T-helper 2 cell (primary cell): ENCODE measurements at places on chromosomes 7 and 10.
A peak's percentile ranks its signal among the peaks of the same experiment; 100 is the strongest.

DNA sequence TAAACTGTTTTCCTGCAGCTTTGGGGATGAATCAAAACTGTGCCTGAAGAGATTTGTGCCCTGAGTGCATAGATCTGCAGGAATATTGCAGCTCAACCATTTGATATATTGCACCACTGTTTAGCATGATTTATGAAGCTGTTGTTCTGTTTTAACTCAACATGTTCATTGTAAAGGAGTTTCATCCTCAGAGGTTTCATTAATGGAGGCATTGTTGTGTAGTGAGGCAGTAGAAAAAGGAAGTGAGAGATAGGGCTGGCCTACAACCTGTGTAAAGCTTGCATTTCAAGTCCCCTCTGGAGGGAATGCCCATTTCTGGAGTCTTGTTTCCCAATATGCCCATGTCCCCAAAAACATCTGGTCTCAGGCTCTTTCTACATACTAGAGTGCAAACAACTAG lies 67.5 kb downstream of the DNAJC12 start:
- DNase-seq, result no peak

- no peak for DNase-seq
Observed at GRCh38 chr10:101839002-101839401, 4.6 kb downstream of the KCNIP2 start.

GRCh38 chr7:30168835-30169573 lies 34.2 kb downstream of the MTURN start:
- no peak for DNase-seq

DNA sequence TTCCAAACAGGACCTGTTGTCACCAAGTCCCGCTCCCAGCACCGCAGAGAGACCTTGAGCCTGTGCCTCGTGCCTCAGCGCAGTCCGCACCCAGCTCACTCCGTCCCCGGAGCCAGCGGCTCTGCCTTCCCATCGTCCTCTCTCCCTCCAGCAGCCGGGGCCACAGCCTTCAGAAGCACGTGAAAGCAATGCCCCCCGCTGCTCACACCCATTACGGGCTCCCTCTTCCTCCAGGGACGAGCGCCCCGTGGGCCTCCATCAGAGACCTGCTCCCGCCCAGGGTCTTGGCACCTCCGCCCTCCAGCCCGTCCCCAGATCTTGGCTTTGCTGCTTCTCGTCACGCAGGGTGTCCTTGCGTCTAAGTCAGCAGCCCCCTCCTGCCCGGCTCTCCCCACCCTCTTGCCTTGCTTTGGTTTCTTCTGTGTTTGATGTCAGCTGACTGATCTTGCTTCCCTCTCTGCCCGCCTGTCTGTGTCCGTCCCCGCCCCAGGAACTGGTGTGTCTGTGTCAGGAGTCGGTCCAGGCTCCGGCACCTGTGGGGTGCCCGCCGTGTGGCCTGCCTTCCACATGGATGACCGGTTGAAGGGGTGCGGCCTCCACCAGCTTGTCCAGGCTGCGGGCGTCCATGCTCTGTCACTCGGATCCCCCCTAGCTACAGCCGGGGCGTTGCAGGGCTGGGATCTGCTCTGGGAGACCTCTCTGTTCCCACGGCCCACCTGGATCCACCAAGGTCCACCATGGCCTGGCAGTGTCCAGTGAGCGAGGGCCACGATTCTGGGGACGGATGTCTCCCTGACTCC lies 61.9 kb downstream of the FOXL3 start:
- peak; percentile 47 for DNase-seq

- no peak for DNase-seq
Observed at GRCh38 chr7:38207843-38208242, 29.8 kb downstream of the STARD3NL start.

DNA sequence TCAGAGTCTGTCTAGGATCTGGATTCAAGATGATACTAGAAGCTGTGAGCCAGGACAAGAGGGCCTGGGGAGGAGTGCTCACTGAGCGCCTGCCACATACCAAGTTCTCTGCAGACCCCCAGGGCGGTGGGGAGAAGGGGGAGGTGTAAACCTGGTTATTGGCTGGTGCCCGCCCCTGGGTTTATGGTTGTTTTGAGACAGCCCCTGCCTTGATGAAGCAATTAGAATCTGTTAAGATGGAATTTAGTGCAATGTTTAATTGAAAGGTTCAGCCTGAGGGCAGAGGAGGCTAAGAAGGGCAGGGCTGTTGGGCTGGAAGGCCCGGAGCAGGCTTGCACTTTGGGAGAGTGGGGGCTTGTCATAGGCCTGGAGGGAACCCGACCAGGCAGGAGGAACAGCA lies 42.7 kb downstream of the PRF1 start:
- no peak for DNase-seq

- DNase-seq, result no peak
Observed at GRCh38 chr10:62935022-62935421, 118.9 kb upstream of the EGR2 start.

GRCh38 chr10:86293396-86293791 lies 73.2 kb downstream of the GRID1 start:
- no peak for DNase-seq

DNA sequence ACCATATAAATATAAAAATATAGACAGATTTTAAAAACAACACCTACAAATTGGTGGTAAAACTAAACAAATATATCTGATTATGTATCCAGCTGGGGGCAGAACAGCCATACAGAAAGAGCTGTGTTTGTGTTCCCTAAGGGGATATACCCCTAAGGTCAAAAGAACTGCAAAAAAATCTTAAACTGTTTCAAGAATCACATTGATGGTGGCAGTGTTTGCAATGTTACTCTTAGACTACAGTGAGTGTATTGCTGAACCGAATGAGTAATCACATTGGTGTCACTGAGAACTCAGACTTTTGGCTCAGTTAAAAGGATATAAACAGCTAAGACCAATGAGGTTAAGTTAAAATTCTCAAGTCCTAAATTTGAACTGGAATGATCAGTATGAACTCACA lies 27.1 kb upstream of the PTPRN2 start:
- DNase-seq, result no peak

DNA sequence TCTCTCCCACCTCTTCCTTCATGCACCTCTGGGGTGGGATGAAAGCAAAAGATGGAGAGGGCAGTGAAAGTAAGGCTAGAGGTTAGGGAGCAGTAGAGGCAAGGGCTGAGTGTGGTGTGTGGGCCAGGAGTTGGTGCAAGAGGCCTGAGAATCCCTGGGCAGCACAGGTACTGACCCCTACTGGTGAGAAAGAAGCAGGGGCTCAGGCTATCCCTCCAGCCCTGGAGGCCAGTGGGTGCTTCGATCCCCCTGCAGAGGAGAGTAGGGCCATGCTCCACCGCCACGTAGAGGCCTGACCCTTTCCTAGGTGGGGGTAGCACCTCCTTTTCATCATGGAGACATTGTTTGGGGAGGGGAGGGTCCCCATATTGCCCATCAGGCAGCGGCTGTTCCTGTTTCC lies 9.8 kb downstream of the CDHR1 start:
- no peak for DNase-seq

DNA sequence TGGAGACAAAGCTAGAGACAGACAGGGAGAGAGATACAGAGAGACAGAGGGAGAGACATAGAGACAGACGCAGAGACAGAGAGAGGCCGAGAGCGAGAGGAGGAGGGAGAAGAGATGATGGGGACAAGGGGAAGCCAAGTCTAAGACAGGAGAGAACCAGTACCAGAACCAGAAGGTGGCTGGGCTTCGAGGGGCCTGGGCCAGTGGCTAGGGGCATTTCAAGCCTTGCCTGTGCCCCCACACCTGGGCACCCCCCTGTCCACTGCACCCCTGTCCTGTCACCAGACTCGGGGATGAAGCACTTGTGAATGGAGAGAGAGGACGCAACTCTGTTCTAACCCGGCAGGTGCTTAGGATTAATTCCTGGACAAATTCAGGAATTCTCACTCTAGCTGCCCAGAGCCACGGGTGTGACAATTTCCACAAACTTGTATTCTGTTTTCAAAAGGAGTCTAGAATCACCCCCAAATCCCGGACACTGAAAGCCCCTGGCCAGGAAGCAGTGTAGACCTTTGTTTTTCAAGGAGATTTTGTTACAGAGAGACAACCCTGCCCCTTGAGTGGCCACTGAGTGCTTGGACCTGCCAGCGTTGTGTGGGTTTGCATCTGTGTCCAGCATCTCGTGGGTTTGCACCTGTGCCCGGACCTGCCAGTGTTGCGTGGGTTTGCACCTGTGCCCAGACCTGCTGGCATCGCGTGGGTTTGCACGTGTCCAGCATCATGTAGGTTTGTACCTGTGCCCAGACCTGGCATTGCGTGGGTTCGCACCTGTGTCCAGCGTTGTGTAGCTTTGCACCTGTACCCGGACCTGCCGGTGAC lies 157.3 kb downstream of the WDR37 start:
- no peak for DNase-seq

DNA sequence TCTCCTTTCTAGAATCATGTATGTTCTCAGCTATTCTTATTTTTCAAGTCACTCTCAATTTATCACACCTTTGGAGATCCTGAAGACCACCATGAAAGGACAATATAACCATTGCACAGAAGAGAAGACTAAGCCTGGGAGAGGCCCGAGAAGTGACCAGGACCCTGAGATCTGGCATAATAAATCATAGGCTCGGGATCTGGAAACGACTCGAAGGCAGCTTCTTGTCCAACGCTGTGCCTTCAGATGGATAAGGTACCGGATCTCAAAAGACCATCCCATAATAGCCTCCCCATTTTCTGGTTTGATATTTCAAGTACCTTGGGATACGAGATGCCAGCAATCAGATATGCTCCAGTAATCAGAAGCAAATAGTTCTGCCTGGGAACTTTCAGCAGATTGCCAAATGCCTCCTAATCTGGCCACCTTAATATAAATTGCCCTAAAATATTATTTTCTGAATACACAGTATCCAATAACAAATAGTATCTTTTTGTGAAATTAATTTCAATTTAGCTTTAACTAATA lies 179.2 kb upstream of the ZMIZ1 start:
- DNase-seq, result no peak

DNA sequence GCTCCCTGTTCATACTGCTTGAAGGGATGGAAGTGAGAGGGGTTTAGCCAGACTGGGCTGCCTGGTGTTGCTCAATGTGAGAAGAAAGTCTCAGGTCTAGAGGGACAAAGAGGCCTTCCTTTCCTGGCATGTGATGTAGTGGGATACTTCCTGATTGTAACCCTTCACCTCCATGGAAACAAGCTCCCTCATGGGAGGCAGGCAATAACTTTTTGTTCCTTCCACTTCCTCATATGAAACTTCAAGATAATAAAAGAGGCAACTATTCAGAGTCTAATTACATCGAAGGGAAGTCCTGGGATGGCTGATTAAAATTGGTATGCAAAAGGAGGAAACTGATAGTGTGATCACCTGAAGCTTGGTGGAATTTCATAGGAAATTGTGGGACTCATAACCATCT lies 84.1 kb upstream of the ETV1 start:
- DNase-seq, result no peak

GRCh38 chr10:79103585-79103984 lies 34.8 kb downstream of the ZMIZ1 start:
- no peak for DNase-seq

DNA sequence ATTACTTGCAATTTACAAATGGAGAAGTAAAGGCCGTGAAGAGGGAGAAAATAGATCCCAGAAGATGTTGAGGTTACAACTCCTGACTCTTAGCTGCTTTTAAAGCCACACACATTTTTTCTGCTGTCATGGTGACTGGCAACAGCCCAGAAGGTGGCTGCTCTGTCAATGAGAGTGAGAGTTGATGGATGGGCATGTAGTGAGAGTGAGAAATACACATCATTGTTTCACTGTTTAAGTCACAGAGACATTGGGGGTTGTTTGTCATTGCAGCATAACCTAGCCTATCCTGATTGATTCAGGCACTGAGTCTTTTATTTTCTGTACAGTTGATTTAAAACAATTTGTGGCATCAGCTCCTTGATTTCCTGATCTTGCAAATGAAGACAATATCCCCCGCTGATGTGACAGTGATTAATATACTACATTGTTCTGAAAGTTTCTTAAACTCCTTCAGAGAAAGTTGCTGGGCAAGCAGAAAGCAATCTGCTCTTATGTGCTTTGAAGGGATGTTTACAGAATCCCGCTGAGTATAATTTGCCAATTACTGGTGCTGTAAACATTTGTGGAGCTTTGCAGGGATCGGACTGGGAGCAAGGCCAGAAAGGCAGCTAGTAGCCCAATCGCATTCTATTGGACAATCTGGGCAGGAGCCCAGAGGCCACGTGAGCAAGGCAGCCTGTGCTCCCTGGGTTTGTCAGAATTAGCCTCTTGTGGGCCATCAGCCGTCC lies 229.6 kb downstream of the PRPF18 start:
- DNase-seq, result no peak

DNA sequence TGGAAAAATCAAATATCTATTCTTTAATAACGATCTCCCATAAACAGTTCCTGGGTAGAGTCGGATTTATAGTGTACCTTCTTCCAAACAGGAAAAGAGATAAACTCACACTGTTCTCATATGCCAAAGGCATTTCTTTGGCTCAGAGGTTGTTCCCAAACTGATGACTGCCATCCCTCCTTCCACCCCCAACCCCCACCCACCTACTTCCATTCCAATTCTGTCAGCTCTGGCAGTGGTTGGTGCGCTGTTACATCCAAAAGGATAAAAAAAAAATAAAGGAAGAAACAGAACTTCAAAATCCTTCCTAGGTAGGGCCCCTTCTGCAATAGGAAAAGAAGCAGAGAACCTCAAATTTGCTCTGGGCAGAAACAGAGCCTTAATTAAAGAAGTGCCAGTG lies 104.7 kb downstream of the DGKI start:
- DNase-seq, result no peak

GRCh38 chr10:604716-605631 lies 84.5 kb downstream of the DIP2C start:
- DNase-seq, result no peak

DNA sequence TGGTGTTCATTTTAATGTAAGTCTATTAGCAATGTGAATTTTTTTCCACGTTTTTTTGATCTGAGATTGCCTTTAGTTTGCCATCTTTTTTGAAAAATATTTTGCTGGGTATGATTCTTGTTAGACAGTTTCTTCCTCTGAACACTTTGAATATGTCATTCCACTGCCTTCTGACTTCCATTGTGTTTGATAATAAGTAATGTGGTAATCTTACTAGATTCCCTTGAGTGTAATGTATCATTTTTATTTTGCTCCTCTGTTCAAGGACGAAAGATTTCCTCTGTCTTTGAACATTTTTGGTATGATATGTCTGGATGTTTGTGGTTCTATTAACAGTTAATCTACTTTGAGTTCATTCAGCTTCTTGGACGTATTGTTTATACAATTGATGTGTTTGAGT lies 371.4 kb downstream of the SUGCT start:
- no peak for DNase-seq

GRCh38 chr10:110524859-110525232 lies 27.1 kb downstream of the DUSP5 start:
- DNase-seq, result no peak

GRCh38 chr7:107111196-107111595 lies 57.6 kb upstream of the HBP1 start:
- DNase-seq, result no peak

- no peak for DNase-seq
Observed at GRCh38 chr7:128933180-128933891, 4.4 kb upstream of the IRF5 start.

DNA sequence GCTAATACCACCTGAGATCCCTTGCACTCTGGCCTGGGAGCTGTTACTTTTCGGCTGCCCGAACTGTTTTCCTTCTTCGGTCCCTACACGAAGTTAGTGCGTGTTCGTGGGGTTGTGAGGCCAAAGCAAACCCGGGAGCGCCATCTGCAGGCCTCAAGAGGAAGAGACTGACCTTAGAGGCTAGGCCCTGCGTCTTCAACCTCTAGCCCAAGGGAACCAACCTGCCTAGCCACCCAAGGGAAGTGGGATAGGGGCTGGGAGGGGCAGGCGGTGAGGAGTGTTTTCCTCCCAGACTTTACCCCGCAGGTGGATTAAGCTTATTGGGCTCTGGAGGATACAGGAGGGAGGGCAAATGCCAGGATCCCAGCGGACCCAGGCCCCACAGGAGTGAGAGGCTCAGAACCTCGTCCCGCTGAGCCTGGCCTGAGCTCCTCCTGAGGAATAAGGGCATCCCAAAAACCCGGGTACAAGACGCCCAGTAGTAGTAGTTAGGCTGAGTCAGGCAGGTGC lies 1.7 kb upstream of the PAX2 start:
- DNase-seq, result no peak
